Esophagus squamous epithelium (tissue), 5 donors: ENCODE measurements at places on chromosomes 5 and 9.

- peak; percentile 55 for DNase-seq
Measured at GRCh38 chr5:134527156-134527960, 1.9 kb downstream of the JADE2 start.

DNA sequence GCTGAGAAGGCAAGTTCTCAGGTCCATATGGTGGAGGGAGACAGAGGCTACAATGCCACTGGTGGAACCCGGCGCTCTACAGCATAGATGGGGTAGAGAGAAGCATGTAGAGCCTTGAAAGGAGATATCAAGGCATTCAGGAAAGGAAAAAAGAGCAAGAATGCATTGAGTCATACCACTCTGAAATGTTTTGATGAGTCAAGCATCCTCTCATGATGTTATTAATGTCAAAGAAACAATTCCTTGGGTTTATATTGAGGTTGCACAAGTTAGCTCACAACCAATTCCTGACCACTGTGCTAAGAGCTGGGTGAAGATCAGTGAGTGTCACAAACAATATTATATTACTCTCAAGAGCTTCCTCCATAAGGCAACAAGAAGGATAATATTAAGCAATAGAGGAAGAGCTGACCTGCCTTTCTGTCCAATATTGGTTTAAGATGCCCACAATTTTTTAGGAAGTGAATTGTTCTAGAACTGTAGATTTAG is 178.0 kb downstream of the RFK start:
- no peak for DNase-seq

GRCh38 chr9:104882566-104882965 is 45.4 kb downstream of the ABCA1 start:
- DNase-seq = no peak

DNA sequence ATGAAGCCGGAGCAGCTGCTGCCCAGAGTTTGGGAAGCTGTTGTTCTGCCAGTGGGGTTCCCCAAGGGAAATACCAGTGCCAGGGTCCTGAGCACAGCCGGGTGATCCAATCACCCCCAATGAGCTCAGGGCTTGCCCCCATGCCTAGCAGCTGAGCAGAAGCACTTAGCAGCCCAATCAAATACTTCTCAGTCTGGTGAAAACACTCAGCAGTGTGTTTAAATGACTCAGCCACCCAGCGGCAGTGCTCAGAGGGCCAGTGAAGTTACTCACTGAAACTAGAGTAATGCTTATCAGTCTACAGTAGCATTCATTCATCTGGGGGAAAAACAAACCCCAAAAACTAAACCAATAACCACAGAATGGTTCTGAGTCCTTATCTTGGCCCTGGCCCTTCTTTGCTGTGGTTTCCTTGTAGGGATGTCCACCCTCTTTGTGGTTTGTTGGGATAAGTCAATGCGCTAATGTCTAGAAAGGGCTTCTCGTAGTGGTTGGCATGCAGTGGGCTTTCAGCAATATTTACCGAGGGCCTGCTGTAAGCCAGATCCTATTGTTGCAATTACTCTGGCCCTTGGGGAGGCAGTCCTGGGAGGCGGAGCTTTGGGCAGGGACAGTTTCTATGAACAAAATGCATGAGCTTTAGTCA is 43.1 kb downstream of the LHX2 start:
- no peak for DNase-seq

GRCh38 chr5:102596113-102596512 is 97.3 kb upstream of the SLCO6A1 start:
- DNase-seq = no peak

DNA sequence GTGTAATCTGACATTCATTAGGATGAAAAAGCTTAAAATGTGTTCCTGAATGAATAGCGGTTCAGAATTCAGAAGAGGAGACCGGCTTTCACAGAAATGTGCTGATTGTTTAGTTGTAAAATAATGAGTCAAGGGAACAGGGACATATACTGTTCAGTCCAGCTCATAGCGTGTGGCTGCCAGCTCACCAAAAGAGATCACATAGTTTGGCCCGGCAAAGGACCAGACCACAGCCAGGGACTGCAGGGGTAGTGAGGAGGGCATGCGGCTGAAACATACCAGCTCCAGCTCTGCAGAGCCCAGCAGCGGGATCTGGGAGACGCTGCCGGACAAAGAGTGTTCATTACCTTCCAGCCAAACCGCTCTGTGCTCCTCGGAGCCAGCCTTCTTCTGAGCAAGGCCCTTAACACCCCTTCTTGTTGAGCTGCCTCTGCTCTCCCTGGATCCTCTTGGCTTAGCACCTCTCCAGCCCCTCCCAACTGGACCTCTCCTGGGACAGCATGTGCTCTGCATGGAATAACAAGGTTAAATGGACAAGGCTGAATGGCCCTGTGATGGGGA is 116.8 kb upstream of the CNTLN start:
- DNase-seq = no peak

- no peak for DNase-seq
Measured at GRCh38 chr9:37167456-37168047, 47.2 kb downstream of the ZCCHC7 start.

- no peak for DNase-seq
Measured at GRCh38 chr5:132458226-132458560, 32.4 kb downstream of the IRF1 start.
